NCI-H2081 (cell line): ENCODE measurements at places on chromosomes 4 and X.

DNA sequence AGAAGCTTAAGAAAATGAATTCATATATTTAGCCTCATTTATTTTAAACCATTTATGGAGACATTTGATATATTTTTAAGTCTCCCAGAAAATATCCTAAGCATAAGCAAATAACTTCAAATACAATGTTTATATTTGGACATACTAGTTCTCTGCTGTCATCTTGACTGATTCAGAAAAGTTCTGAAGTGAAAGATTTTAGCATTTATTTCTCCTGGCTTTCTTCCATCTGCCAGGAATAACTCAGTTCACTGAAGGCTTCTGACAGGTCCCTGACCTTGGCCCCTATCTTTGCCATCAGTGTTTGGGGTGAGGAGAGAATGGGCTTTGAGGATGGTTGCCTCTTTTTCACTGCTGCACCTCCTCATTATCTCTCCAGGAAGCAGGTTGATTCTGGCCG, 115.7 kb downstream of the SLIT2 start:
- no peak for DNase-seq

- no peak for DNase-seq
Measured at GRCh38 chr4:188854436-188854835, 715.2 kb downstream of the TRIML1 start.

- no peak for DNase-seq
Measured at GRCh38 chr4:8204576-8205227, 5.6 kb downstream of the SH3TC1 start.

GRCh38 chr4:52548818-52549570, 110.1 kb downstream of the USP46 start:
- DNase-seq, result no peak
